ENCODE measurements at places on chromosomes 11 and 22.

- no peak for DNase-seq
Measured at GRCh38 chr22:45228401-45228754, 12.3 kb downstream of the KIAA0930 start.

GRCh38 chr22:46087816-46088277 lies 62.5 kb upstream of the PPARA start:
- DNase-seq, result no peak

DNA sequence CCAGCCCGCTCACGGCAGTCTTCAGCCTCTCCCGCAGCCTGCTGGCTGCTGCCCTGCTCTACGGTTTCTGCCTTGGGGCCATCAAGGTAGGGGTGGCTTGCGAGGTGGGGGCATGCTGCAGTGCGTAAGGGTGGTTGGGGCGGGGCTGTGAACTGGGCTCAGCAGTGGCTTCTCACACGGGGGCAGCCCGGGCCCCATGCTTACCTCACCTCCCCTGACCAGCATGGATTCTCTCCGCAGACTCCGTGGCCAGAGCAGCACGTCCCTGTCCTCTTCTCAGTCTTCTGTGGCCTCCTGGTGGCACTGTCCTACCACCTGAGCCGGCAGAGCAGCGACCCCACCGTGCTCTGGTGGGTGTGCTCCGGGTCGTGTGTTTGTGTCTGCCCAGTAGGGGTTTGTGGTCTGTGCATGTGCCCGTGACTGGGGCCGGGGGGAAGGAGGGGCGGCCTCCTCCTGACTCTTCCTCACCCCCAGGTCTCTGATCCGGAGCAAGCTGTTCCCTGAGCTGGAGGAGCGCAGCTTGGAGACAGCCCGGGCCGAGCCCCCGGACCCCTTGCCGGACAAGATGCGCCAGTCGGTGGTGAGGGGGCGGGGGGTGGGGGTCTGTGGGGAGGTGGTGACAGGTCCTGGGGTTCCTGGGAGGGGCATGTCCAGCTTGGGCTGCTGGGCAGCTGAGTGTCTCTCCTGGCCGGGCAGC lies 9.5 kb downstream of the PCNX3 start:
- no peak for DNase-seq

GRCh38 chr22:43227239-43227630 lies 40.3 kb upstream of the TTLL12 start:
- DNase-seq, result peak; percentile 67

DNA sequence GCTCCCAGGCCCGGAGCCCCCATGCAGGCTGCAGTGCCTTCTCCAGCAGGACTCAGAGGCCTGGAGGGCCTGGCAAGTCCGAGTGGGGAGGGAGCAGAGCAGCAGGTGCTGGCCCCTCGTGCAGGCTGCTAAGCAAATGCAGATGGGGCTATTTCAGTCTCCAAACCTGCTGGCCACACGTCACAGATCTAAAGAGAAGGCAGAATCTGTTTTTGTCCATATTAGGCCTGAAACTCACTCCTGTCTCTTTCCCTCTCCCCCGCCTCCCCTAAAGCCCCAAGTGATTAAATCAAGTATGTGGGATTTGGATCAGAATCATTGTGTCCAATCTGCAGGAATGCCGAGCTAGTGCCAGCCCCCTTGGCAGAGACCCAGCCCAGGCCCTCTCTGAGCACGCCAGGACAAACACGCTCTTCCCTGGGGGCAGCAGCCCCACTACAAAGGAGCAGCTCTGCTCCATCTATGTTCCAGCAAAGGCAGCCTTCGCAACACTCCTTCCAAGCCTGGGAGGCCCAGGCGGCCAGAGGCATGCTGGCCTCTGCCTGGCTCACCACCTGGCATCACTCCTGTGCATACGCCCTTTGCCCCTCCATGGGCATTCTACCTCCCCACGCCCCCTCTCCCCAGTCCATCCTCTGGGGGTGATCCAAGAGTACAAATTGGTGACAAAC lies 26.5 kb downstream of the RPL27A start:
- no peak for DNase-seq

- DNase-seq, result peak; percentile 66
Measured at GRCh38 chr22:31969789-31970489, 25.6 kb downstream of the YWHAH start.

GRCh38 chr11:117300773-117301172 lies 9.6 kb downstream of the BACE1-AS start:
- DNase-seq, result no peak

GRCh38 chr11:11856638-11857037 lies 14.9 kb downstream of the USP47 start:
- DNase-seq, result peak; percentile 25

DNA sequence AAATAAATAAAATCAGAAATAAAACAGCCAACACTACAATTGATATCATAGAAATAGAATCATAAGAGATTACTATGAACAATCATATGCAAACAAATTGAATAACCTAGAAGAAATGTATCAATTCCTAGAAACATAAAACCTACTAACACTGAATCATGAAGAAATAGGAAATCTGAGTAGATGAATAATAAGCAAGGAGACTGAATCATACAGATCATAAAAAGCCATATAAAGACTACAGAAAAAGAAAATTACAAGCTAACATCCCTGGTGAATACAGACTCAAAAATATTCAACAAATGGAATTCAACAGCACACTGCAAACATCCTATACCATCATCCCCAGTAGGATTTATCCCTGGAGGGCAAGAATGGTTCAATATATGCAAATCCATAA lies 135.6 kb downstream of the SBF2 start:
- no peak for DNase-seq

GRCh38 chr22:38762551-38762983 lies 6.8 kb upstream of the SUN2 start:
- DNase-seq, result no peak

DNA sequence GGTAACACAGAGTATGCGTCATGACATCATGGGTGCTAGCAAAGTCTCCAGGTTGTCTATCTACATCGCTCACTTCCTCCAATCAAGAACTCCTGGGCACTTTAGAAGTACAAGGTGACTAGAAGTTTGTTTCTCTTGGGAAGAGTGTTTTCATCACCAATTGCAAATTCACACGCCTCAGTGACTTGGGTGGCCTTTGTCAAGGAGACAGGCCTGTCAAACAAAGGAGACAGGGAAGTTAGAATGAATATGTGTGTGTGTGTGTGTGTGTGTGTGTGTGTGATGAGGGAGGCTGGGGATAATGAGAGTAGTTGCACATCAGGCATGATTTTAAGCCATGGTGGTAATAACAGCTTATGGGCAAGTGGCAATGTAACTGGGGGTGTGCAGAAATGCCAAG lies 953.2 kb downstream of the OPCML start:
- no peak for DNase-seq

DNA sequence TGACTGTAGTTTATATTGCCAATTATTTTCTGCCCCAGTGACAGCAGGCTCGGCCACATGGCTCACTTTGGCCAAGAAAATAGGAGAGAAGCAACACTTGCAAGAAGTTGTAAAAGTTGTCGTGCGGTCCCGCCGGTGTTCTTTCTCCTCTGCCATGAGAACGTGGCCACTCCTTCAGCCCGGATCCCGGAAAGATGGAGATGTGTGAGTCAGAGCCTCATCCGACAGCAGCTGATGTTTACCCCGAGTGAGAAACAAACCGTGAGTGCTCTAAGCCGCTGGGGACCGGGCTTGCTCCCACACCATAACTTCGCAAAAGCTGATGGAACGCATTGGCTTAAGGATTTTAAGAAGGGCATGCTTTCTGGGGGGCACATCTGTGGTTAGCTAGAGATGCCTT lies 157.0 kb downstream of the CACNA1I start:
- no peak for DNase-seq

GRCh38 chr11:129825380-129825779 lies 9.7 kb downstream of the TMEM45B start:
- peak; percentile 99 for DNase-seq

DNA sequence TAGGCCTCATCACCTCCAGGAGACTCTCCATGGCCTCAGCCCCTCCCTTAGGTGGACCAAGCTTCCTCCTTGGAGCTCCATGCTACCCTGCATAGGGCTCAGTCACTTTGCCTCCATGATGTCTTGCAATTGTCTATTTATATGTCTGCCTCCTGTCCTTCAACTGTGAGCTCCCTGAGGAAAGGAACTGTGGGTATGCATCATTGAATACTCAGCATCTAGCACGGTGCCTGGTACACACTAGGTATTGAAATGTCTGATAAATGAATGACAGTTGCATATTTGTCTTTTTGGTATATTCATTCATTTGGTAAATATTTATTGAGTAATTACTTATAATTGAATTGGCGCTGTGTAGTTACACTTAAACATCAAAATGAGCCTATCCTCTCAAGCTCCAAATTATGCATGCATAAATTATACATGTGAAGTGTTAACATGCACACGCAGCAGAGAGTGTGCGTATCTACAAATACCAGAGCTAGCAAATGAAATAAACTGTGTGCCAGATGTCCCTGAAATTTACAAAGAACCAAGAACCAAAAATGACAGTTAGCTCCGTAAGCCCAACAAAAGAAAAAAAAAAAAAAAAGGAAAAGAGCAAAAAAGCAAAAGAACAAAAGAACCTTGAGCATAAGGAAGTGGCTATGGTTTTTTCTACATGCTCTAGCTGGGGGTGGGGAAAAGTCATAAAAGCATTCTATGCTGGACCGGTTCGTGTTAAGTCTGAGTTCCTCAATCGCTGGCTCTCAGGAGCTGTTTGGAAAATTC lies 25.2 kb downstream of the GRAP2 start:
- no peak for DNase-seq

- no peak for DNase-seq
Measured at GRCh38 chr11:61302550-61302949, 7.4 kb upstream of the VWCE start.

DNA sequence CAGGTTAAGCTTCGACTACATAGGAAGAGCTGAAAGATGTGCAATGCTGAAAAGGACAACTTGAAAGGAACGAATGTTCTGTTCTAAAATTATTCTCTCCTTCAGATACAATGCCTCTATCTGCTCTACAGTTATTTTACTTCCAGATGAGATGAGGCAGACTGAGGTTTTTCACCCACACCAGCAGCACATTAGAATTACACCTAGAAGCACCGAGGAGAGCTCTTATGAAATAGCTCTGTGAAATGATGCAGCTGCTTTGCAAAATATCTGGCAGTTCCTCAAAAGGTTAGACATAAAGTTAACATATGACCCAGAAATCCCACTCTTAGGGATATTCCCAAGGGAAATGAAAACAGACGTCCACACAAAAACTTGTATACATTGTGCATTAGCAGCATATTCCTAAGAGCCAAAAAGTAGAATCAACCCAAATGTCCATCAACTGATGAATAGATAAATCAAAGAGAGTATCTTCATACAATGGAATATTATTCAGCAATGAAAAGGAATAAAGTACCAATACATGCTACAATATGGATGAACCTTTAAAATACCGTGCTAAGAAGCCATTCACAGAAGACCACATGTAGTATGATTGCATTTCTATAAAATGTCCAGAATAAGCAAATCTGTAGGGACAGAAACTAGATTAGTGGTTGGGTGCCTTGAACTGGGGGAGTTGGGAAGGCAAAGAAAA lies 34.5 kb downstream of the WT1 start:
- DNase-seq, result peak; percentile 49

GRCh38 chr11:64185175-64185692 lies 737 bp upstream of the STIP1 start:
- no peak for DNase-seq

DNA sequence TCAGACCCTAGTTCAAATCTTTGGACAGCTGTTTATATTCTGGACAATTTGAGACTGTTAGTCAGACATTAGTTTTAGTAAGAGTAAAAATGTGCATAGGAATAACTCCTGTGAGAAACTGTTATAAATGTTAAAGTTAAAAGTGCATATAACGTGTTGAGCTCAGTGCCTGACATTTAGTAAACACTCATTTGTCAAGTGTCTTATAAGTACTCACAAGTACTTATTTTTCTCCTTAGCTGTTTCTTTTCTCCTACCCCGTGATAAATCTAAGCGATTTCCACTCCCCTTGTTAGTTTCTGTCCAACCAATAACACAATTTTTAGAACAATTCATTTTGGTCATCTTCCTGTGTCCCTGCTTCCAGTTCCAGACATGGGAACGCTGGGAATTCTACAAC lies 59.3 kb downstream of the LRRC4C start:
- DNase-seq, result no peak

GRCh38 chr11:27239305-27239942 lies 123.6 kb downstream of the CCDC34 start:
- DNase-seq, result no peak

DNA sequence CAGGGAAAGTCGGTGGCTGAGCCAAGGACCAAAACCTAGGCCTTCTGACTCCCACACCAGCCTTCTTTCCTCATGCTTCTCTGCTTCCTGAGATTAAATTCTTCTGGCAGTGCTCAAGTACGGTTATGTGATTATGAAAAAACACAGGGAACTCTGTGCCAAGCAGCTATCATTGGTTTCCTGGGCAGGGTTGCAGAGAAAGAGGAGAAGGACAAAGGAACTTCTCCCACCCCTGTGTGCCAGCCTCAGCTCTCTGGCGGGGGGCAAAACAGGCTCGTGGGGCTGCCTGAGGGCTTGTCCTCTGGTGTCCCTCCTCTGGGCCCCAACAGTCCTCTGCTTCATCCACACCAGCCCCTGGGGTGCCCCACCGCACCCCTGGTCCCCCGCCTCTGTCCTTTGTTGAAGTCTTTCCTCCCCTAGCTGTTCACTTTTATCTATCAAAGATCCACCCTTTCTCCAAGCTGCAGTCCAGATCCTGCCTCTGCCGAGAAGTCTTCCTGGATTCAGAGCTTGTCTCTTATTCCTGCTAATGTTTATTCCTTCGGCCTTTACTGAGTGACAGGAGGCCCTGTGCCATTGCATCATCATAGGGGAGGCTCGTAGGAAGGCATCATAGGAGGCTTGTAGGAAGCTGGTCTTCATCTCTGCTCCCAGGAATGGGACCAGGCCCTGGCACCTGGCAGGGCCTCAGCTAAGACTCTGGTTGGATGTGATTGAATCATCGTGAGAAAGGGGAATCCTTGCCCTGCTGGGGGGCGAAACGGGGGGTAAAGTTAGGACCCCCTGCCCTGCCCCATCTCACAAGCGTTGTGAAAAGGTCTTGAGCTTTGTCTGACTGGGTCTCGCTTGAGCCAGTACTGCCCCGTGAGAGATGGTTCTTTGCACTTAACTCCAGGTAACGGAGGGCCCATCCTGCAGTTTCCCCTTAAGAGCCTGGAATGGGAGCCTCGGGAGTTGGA lies 11.5 kb upstream of the FTH1 start:
- no peak for DNase-seq

- no peak for DNase-seq
Measured at GRCh38 chr11:57638005-57638781, 11.5 kb downstream of the YPEL4 start.

DNA sequence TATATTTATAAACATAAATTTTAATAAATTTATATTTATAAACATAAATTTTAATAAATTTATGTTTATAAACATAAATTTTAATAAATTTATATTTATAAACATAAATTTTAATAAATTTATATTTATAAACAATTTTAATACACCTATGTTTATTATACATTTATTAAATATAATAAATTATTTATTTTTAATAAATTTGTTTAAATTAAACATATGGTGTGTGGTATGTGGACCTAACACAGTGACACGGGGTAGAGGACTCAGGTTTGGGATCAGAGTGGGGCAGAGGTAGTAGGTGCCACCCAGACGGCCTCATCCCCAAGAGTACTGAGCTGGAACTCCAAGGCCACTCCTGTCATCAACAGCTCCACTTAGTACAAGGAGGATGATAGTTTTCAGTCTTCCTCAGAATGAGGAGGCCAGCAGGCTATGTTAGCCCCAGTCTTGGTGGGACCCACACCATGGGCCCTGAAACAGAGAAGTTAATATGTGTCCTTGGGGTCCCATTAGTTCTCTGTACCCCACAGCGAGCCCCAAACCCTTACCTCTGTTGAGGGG lies 46.7 kb upstream of the BID start:
- peak; percentile 13 for DNase-seq
